ENCODE measurements at places on chromosomes 12 and 14. TPM values are rescaled to one million over a fixed set of nuclear protein-coding genes. Genes with fewer than 3 reads are reported as not detected.

DNA sequence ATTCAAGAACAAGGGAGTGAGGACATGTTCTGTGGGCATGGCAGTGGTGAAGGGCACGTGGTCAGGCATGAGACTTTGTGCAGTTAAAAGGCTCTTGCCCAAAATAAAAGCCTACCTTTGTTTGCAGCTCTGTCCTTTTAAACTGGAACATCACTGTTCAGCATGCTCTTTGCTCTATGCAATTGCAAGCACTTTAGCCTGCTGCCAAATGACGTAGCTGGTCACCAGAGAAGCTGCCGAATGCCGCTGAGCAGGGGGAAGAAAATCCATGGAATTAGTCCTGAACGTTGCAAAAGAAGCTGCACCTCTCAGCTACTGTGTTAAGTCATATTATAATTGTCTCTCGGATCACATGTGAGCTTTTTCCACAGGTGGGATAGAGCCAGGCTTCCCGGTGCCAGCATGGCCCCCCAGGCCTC is 176.3 kb upstream of the DIO2 start:
- no peaks in the 10 kb centered on the region for H3K36me3 ChIP-seq
- no peaks in the 10 kb centered on the region for H3K4me1 ChIP-seq
- no peak overlapping the region for H3K27ac ChIP-seq
- no peak for DNase-seq

DNA sequence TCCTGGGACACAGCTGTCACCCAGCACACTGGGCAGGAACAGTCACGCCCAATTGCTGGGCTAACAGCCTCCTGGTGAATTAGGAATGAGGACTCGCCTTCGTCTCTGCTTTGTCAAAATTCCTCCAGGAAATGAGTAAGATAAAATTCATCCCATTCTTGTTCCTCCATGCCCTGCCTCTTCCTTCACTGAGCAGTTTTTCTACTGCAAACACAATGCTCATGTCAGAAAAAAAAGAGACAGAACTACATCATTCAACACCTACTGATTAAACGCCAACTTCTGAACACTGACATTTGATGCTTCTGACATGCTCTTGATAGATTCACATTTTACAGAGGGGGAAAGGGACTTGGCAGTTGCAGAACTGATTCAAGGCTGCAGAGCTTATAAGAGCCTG is 37.5 kb upstream of the DTX1 start:
- no peak overlapping the region for H3K27ac ChIP-seq
- no peak for DNase-seq
- no peak overlapping the region for H3K4me3 ChIP-seq

The SLC6A15 gene
- total RNA-seq = not detected

DNA sequence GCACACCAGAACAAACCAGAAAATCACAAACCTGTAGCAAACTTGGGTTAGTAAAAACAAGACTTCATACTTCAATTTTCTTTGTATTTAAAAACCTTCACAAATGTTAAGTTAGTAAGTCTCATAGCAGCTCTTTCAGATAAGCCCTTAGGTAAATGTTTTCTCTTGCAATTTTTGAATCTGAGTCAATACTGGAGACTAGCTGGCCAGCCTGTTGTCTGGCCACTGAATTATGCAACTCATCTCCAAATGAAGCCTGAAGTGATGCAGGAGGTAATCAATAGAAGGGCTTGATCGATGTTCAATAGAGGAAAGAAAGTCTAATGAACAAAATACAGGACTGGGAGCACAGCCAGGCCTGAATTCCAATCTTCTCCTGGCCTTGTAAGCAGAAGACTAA is 465.2 kb downstream of the LRIG3 start:
- no peaks in the 10 kb centered on the region for H3K36me3 ChIP-seq
- no peak overlapping the region for H3K27ac ChIP-seq
- no peaks in the 10 kb centered on the region for H3K27me3 ChIP-seq
- H3K4me3 ChIP-seq = no peak overlapping the region

DNA sequence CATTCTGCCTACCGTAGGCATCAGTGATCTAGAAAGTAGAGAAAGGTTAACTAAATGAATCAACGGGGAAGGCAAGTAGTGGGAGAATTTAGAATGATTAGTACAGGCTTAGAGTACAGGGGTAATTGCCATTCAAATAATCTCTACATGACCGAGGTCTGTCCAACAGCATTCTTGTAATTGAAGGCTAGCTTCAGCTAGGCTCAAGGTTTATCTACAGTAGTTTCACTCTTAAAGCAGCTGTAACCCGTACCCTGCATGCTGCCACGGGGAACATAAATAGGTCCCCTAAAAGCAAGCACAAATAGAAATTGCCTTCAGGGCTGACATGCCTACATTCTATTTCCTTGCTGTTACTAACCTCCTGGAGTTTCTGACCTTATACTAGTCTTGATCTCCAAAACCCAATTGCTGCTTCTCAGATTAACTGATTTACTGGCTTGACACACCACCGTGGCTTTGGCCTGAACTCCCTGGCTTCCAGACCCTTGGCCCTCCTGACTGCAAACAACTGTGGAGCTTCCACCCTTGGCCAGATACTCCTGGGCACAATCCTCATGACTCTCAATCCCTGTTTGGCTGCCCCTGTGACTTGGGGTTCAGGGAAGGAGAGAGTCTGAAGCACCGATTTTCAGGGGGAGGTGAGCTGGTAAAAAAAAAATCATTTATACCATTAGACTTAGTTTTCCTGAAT is 242.1 kb upstream of the FOXN3 start:
- H3K36me3 ChIP-seq = peaks cover 16% of the 10 kb centered on the region
- H3K4me3 ChIP-seq = no peak overlapping the region
- no peaks in the 10 kb centered on the region for H3K27me3 ChIP-seq
- no peak for DNase-seq
- peaks cover 19% of the 10 kb centered on the region for H3K4me1 ChIP-seq

The SVOP gene
- total RNA-seq = not detected

The PLEKHG7 gene
- not detected for total RNA-seq

- no peak overlapping the region for H3K27ac ChIP-seq
- DNase-seq = no peak
- peaks cover 11% of the 10 kb centered on the region for H3K4me1 ChIP-seq
- no peak overlapping the region for H3K4me3 ChIP-seq
- peaks cover 25% of the 10 kb centered on the region for H3K27me3 ChIP-seq
- peaks cover 21% of the 10 kb centered on the region for H3K36me3 ChIP-seq
Measured at GRCh38 chr14:54572316-54572715, 5.4 kb downstream of the SAMD4A start.

The ACAD10 gene
- total RNA-seq = 32.6 TPM

DNA sequence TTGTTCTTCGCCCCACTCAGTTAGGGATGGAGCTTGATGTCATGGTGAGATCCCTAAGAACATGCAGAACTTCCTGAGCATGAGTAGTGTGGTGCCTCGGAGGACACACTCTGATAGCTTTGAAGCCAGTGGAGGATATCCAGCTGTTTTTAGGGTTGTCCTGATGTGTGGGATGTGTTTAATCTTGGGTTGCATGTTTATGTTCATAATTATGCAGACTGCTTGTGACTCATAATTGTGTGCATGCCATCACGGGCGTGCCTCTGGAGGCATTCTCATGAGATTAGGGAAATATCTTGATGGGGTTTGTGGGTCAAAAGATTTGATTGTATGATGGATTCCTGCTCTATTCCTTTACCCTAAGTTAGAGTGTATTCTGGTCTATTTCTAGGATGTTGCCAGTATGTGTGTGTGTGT is 267.4 kb upstream of the PELI2 start:
- H3K36me3 ChIP-seq = no peaks in the 10 kb centered on the region
- no peak overlapping the region for H3K27ac ChIP-seq
- peaks cover 4% of the 10 kb centered on the region for H3K27me3 ChIP-seq
- H3K4me1 ChIP-seq = no peaks in the 10 kb centered on the region
- no peak overlapping the region for H3K4me3 ChIP-seq
- no peak for DNase-seq

DNA sequence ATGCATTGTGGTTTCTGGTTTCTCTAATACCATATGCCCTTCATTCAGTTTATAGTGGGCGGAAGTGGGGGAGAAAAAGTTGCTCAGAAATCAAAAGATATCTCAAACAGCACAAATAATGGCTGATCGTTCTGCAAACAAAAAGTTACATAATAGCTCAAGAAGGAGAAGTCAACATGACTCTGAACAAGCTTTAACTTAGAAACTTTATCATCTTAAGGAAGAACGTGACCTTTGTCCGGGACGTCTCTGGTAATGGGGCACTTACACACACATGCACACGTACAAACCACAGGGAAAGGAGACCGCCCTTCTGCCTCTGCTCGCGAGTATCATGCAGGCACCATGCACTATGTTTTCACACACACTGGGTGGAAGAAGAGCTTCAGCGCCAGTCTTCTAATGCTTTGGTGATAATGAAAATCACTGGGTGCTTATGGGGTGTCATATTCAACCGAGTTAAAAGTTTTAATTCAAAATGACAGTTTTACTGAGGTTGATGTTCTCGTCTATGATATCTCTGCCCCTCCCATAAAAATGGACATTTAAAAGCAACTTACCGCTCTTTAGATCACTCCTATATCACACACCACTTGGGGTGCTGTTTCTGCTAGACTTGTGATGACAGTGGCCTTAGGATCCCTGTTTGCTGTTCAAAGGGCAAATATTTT is 4.7 kb downstream of the FOS start:
- DNase-seq = no peak
- peaks cover 40% of the 10 kb centered on the region for H3K27me3 ChIP-seq
- H3K4me1 ChIP-seq = peaks cover 15% of the 10 kb centered on the region
- peaks cover 41% of the 10 kb centered on the region for H3K36me3 ChIP-seq
- H3K27ac ChIP-seq = no peak overlapping the region

- no peak for DNase-seq
- H3K27ac ChIP-seq = no peak overlapping the region
- H3K36me3 ChIP-seq = no peaks in the 10 kb centered on the region
- H3K4me3 ChIP-seq = no peak overlapping the region
Measured at GRCh38 chr12:4779749-4780148, 59.5 kb downstream of the GALNT8 start.

The SLC8B1 gene
- 23.5 TPM for total RNA-seq

GRCh38 chr12:55642669-55643068 is 6.0 kb downstream of the OR10P1 start:
- no peaks in the 10 kb centered on the region for H3K36me3 ChIP-seq
- H3K27me3 ChIP-seq = no peaks in the 10 kb centered on the region
- no peak overlapping the region for H3K27ac ChIP-seq

DNA sequence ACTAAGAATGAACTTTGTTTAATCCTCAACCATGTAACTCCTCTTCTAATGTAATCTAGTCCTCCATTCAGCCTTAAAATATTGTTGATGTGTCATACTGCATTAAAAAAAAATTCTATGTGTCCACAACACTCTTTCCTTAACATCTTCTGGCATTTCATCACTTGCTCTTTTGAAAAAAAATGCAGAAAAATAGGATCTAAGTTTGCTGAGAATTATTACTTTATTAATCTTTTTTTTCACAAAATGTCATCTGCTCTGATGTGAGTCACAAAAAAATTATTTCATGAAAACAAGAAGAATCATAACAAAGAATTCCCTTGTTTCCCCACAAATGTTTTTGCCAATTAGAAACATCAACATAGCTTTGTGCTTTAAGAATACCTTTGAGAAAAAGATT is 410.1 kb upstream of the MGAT4C start:
- H3K4me3 ChIP-seq = no peak overlapping the region
- H3K27me3 ChIP-seq = no peaks in the 10 kb centered on the region
- H3K4me1 ChIP-seq = no peaks in the 10 kb centered on the region
- no peak for DNase-seq

- peaks cover 92% of the 10 kb centered on the region for H3K36me3 ChIP-seq
- peaks cover 36% of the 10 kb centered on the region for H3K4me1 ChIP-seq
- H3K27ac ChIP-seq = peak overlapping the region; percentile 97
- DNase-seq = no peak
Measured at GRCh38 chr12:118034429-118035189, 18.1 kb downstream of the RFC5 start.

GRCh38 chr14:72120315-72120714 is 188.1 kb downstream of the RGS6 start:
- H3K27me3 ChIP-seq = peaks cover 24% of the 10 kb centered on the region
- H3K4me1 ChIP-seq = peaks cover 4% of the 10 kb centered on the region
- H3K27ac ChIP-seq = no peak overlapping the region
- no peaks in the 10 kb centered on the region for H3K36me3 ChIP-seq
- no peak for DNase-seq

The KRT72 gene
- total RNA-seq = not detected

- peaks cover 14% of the 10 kb centered on the region for H3K36me3 ChIP-seq
- peaks cover 10% of the 10 kb centered on the region for H3K4me1 ChIP-seq
- H3K27me3 ChIP-seq = peaks cover 2% of the 10 kb centered on the region
- DNase-seq = no peak
- H3K4me3 ChIP-seq = no peak overlapping the region
Measured at GRCh38 chr12:105281694-105282049, 45.7 kb upstream of the APPL2 start.

The KCNC2 gene
- total RNA-seq = not detected

- H3K4me3 ChIP-seq = no peak overlapping the region
- DNase-seq = no peak
Measured at GRCh38 chr12:30088259-30088995, 304.7 kb upstream of the TMTC1 start.

GRCh38 chr12:104600036-104600712 is 143.4 kb downstream of the CHST11 start:
- H3K36me3 ChIP-seq = peaks cover 27% of the 10 kb centered on the region
- peaks cover 50% of the 10 kb centered on the region for H3K4me1 ChIP-seq
- no peak for DNase-seq
- no peaks in the 10 kb centered on the region for H3K27me3 ChIP-seq

The PRIMA1 gene
- not detected for total RNA-seq

All from activated T-helper 2 cell treated with anti-CD3 and anti-CD28 coated beads, Interferon-gamma antibody, Interleukin-2, Interleukin-4, amounts not matched to agents 10 μg/mL and 5 μg/mL and 100 μg/mL, durations not matched to agents 14 hours and 24 hours and 36 hours (primary cell).